ENCODE measurements at places on chromosomes 13 and 19.

DNA sequence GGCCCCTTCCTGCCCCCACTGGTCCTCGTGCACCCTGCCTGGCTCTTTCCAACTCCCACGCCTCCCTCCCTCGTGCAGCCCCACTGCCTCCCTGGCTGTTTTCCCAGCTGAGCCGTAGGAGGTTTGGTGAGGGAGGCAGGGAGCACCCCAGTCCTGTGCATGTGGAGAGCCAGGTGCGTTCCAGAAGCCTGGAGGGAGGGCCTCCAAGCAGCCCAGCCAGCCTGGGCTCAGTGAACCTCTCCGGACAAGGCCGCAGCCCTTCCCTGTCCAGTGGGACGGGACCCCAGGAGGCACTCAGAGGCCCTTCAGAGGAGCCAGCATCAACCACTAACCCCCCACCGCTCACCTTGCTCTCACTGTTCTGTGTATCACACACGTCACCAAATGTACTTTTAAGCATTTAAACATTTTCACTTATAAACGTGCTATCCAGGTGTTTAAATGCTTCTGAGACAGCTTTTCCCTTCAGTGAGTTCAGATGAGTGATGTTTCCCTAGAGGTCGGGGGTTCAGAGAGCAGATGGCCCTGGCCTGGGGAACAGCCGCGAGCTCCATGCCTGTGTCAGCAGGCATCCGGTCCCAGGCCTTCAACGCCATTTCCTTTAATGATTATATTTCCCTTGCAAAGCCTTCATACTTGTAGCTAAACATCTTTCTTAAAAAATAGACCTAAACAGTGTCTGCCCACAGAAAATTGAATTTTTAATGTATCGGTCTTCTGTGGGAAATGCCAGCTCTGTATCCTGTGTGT is 122.6 kb downstream of the ATP11A start:
- no peak for DNase-seq

- no peak for DNase-seq
Observed at GRCh38 chr19:42653841-42654240, 59.1 kb upstream of the CEACAM8 start.

DNA sequence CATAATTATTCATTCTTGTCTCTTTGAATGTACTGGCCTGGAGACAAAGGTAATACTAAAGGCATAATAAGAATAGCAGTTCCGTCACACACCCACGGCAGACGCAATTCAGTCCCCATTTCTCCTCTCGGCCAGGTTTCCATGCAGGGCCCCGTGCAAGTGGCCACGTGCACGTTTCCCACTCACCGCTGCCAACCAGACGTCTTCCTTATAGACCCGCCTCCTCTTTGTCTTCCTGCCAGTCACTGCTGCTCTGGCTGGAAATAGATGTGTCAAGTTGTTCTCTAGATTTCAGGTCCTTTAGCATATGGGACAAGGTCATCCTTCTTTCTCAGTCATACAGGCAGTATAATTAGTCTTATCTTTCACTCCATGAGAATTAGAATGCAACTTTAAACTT is 204.3 kb downstream of the SUCLA2 start:
- no peak for DNase-seq

DNA sequence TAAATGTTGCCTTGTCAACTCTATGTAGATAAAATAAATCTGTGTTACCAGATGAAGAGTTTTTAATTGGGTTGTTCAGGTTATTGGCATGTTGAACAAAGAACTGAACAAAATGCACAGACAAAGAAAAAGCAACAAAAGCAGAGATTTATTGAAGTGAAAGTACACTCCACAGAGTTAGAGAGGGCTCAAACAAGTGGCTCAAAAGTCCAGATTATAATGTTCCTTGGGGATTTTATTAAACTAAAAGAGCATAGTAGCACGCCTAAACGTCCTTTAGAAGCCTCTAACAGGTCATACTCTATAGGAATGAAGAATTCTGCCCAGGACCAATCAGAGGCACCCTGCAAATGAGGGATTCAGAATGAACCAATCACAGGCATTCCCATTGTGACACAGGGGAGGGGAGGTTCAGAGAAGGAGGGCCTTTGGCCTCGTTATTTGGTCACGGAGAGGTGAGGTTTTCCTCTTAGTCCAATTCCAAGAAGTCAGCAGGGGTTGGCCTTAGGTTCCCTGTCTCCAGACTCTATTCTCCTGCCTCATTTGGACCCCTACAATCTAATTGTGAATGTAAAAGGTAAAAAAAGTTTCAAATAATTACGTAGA is 12.8 kb downstream of the PSMC4 start:
- DNase-seq: no peak

- DNase-seq: no peak
Observed at GRCh38 chr13:106241974-106242953, 293.2 kb downstream of the EFNB2 start.

- DNase-seq: no peak
Observed at GRCh38 chr13:104099750-104100149, 1033.5 kb upstream of the SLC10A2 start.

- no peak for DNase-seq
Observed at GRCh38 chr13:113647351-113648215, 10.4 kb downstream of the ATP4B start.

DNA sequence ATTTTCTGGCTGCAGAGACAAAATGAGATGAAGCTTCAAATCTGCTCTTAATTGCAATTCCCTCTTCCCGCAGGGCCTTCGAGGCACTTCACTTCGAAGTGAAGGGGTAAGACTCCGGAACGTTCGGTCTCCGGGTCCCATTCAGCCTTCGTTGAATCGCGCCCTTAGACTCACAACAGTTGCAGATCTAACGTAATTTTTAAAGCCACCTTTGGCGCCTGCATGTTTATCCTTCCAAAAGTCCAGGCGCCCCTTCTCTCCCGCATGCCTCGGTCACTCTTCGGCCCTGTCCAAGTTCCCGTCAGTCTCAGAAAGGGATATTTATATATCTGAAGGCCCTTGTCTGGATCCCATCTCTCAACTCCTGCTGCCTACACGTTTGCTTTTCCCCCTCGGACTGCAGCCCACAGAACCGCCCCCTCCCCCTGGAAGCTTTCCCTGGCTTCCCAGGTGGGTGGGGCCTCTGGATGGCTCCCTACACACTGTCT is 915 bp upstream of the KCTD12 start:
- DNase-seq: no peak

DNA sequence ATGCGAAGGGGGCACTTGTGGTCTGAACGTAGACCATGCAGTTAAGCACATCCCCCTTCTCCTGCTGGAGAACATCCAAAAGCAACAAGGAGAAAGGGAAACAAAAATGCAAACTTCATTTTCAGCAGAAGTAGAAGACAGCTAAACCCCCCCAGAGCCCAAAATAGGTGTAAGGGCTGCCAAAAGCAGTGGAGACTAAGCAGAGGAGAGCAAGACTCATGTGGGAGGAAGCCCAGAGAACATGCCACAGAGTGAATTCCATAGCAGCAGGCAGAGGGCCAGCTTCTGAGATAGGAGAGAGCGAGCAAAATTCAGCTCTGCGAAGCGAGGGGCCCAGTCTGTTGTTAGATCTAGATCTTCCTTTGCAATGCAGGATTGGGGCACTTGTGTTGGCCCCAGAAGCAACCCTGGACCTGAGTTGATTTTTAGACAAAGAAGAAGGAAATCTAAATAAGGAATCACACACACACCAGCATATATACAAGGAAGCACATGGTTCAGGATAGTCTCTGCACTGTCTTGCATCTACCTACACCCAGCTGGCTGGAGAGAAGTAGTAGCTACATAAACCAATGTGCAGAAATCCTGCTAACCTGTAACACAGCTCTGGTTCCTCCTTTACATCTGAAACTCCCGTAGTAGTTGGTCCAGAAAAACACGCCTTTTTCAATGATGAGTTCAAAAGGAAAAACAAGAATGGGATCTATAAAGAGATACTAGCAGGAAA is 199.6 kb downstream of the SPRY2 start:
- no peak for DNase-seq

GRCh38 chr19:45766296-45766868 is 2.7 kb downstream of the SIX5 start:
- DNase-seq: no peak

DNA sequence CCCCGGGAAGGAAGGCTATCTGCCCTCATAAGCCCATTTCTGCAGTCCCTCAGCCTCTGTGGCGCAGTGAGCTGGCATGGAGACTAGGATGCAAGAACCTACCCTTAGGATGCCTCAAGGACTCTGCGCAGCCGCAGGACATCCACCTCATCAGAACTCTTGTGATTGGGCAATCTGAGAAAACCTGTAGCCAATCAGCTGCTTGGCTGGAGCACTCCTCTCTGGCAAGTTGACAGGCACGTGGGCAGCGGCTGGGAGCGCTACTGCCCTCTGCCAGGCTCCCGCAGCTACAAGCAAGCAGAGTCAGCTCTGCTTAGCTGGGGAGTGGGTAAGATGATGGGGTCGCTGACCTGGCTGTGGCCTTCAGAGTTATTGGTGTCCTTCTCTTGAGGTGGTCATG is 1.5 kb upstream of the ECSIT start:
- peak; percentile 49 for DNase-seq

DNA sequence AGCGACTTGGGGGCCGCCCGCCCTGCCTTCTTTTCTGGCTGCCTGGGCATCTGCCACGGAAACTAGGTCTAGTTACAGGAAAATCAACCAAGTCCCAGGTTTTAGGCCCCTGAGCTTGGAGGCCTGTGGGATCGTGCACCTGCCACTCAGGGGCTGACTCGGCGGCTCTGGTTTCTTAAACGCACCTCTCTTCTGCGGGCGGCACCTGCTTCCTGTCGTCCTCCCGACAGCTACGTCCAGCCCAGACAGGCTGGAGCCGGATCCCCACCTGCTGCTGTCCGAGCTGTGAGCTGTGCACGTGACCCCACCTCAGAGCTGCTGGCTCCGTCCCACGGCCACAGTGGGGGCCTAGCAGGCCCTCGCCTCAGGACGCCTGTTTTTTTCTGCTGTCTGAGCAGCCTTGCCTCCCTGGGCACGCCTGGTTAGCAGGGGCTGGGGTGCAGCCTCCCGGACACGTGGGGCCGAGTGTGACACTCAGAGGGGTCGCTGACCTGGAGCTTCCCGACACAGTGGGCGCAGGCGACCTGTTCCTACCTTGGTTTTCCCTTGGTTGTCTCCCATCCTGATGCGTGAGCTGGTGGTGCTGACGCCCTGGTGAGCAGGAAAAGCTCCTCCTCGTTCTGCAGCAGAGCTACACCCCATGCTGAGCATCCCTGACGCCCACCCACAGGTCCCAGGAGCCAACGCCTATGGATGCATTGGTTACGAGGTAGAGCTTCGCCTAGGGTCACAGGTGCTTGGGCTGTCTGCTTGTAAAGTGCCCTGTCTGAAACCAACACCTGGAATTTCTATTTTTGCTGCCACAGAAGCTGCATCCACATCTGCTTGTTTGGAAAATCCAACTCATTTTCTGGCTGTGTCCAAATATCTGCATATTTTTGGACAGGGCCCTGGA is 17.5 kb downstream of the TMEM255B start:
- no peak for DNase-seq

- DNase-seq: no peak
Observed at GRCh38 chr19:33660410-33661124, 38.8 kb downstream of the CHST8 start.

DNA sequence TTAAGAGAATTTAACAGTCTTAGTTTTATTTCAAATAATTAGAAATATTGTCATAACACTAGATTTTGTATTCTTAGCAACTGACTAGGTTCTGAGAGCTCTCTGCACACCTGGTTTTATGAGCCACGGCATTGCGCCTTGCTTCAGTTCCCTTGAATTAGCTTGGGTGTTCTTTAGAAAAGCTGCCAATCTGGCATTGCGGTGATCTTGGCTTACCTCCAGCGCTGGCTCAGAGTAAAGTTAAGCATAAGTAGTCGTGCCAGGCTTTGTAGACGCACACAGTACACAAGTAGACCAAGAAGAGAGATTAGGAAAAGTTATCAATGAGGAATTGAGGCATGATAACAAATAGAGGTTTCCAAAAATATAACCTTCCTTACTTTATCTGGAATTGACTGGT is 45.7 kb downstream of the TPP2 start:
- no peak for DNase-seq

- DNase-seq: no peak
Observed at GRCh38 chr13:80011448-80012212, 329.3 kb downstream of the SPRY2 start.

- DNase-seq: no peak
Observed at GRCh38 chr19:13974073-13974472, 21.8 kb downstream of the DCAF15 start.

DNA sequence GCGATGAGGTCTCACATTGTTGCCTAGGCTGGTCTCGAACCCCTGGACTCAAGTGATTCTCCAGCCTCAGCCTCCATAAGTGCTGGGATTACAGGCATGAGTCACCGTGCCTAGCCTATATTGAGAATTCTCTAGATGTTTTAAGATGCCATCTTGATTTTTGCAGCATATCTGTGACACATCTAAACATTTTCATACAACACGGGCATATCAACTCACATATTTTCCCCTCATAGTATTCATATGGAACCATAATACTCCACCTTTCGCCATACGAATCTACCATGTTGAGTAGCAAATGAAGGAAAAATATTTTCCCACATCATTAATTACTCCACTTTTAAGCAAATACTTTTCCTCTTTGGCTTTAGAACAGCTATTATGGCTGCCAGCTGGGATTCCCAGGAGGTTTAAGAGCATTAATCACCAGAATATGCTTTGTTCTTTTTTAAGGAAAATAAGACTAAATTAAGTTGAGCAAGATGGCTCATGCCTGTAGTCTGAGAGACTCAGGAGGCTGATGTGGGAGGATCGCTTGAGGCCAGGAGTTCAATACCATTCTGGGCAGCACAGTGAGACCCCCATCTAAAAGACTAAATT is 56.9 kb upstream of the GTF2F2 start:
- DNase-seq: no peak

- DNase-seq: no peak
Observed at GRCh38 chr19:49214701-49215100, 57.1 kb downstream of the TRPM4 start.

Measured in stimulated activated CD8-positive, alpha-beta memory T cell treated with anti-CD3 and anti-CD28 coated beads, Interleukin-15, amount 100 ng/mL, for 48 hours (primary cell).